Psoas muscle (tissue), 8 donors: ENCODE measurements at places on chromosomes 6 and 20. TPM values are rescaled to one million over a fixed set of nuclear protein-coding genes. Genes with fewer than 3 reads are reported as not detected.

Gene PTCHD4
- total RNA-seq: not detected

Gene MAPK13
- 2.8 TPM for total RNA-seq

Gene SEC63
- total RNA-seq: 21.8 TPM

Gene TPMT
- 7.9 TPM for total RNA-seq

Gene ECT2L
- not detected for total RNA-seq

Gene LGSN
- total RNA-seq: not detected

Gene TRDN
- total RNA-seq: 879 TPM

Gene DEFB132
- not detected for total RNA-seq

Gene PHF20
- total RNA-seq: 79.1 TPM

Gene ENPP1
- 1.6 TPM for total RNA-seq

Gene ARHGAP18
- 5.6 TPM for total RNA-seq

Gene VSTM2L
- 0.49 TPM for total RNA-seq

Gene CDH26
- total RNA-seq: 0.27 TPM

Gene GABRR2
- total RNA-seq: 0.62 TPM

Gene UTRN
- total RNA-seq: 36.6 TPM

Gene PRRT1
- total RNA-seq: 0.08 TPM

Gene TFAP2A
- total RNA-seq: not detected

Gene EDN3
- 0.89 TPM for total RNA-seq

Gene CLPSL2
- not detected for total RNA-seq

Gene SLC32A1
- total RNA-seq: not detected

Gene VGLL2
- total RNA-seq: 108 TPM

Gene FOXC1
- 1.5 TPM for total RNA-seq

Gene VTA1
- total RNA-seq: 50.6 TPM

Gene MRAP2
- total RNA-seq: 0.13 TPM

Gene LY86
- total RNA-seq: 0.44 TPM

Gene BIRC7
- total RNA-seq: not detected

Gene GPSM3
- 4.0 TPM for total RNA-seq

Gene RAB23
- total RNA-seq: 5.9 TPM

Gene JPH2
- 48.0 TPM for total RNA-seq

Gene PHF3
- 35.5 TPM for total RNA-seq

Gene OR12D3
- total RNA-seq: not detected

Gene RTN4IP1
- 11.4 TPM for total RNA-seq

Gene UST
- total RNA-seq: 2.0 TPM

Gene CRISP3
- total RNA-seq: not detected

Gene BMP5
- total RNA-seq: 1.5 TPM

Gene CYP24A1
- not detected for total RNA-seq

Gene RIPPLY2
- total RNA-seq: not detected

Gene SLCO4A1
- total RNA-seq: 12.8 TPM

Gene MROH8
- total RNA-seq: 5.5 TPM

Gene MYL9
- total RNA-seq: 45.3 TPM

Gene C4A
- 10.4 TPM for total RNA-seq

Gene MCM3
- 11.2 TPM for total RNA-seq

Gene PIGT
- total RNA-seq: 74.9 TPM

Gene ADGRF4
- 0.18 TPM for total RNA-seq

Gene ARID1B
- total RNA-seq: 54.7 TPM

Gene TBX18
- 1.0 TPM for total RNA-seq

Gene NRSN1
- total RNA-seq: not detected

Gene MAVS
- total RNA-seq: 51.7 TPM

Gene POPDC3
- 80.1 TPM for total RNA-seq

Gene SAMD3
- 0.28 TPM for total RNA-seq

Gene MUCL3
- not detected for total RNA-seq

Gene HIVEP2
- 23.3 TPM for total RNA-seq

Gene SLPI
- total RNA-seq: 5.7 TPM

Gene CGA
- total RNA-seq: 0.52 TPM
